Stimulated activated CD4-positive, alpha-beta T cell treated with anti-CD3 and anti-CD28 coated beads, TNF-alpha, amount 100 ng/mL, for 24 hours (primary cell): ENCODE measurements at places on chromosomes 5 and 9.

- DNase-seq = no peak
Measured at GRCh38 chr9:134591082-134591571, 50.5 kb upstream of the COL5A1 start.

DNA sequence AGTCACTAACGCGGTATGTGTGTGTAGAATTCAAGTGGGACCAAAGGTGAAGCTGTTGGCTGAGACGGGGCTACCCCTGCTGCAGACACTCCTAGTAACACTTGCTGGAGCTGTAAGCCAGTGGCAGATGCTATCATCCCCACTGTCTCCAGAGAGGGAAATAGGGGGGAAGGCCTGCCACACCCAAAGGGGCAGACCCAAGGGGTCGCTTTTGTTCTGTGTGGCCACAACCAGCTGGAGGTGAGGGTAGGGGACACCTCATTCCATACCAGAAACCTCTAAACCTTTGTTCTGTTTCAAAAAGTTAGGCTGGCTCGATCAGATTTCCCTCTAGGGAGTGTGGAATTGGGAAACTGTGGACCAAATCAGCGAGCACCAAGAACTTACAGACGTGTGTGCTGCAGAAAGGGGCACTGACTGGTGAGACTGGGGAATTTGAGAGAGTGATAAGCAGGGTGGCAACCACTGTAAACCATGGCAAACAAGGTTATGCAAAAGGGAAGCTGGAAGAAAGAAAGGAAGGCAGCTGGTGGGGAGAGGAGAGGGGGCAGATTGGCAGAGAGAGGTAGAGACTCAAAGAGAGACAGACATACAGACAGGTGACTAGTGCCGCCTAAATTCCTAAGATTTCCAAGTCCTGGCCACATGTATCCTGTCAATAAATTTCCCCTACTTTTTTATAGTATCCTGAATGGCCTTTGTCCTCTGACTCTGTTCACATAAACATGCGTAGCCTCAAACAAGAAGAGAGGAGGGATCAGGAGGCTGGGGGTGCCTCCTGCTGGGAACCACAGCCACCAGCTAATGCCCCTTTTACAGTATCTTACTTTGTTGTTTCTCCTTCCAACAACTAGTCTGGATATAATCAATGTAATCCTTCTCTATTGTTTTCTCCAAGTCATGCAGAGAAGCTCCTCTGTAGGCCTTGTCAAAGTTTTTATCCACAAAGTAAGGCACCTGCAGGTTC lies 15.6 kb upstream of the SPATA24 start:
- DNase-seq = no peak

DNA sequence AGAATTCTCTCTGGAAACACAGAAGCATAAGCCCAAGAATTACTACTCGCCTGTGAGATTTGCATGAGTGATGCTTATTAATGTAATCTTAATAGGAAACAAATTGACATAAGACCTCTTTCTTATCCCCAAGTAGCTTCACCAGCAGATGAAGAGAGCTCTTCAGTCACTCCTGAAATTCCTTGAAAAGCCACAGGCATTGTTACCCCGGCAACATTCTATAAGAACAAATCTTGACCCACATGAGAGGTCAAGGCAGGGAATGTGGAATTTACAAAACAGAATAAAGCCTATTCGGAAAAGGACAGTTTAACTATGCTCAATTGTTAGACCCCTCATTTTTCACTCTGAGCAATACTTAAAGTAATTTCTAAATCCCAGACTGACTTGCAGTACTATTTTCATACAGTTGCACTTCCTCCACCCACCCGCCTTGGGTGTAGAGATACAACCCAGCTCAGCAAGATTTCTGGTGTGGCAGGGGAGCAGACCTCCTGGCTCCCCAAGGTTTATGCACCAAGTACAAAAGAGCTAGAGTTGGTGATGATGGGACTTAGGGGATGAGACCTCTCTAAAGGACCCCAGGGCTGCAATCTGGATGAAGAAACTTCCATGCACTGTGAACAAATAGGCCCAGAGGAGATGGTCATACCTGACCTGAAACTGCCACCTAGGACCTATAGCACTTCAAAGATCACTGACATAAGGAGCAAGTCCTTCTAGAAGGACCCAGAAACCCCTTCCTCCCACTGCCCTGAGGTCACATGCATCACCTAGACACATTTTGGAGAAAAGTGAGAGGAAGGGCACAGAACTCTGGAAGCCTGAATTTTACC lies 242.1 kb downstream of the ZNF608 start:
- no peak for DNase-seq

- DNase-seq = no peak
Measured at GRCh38 chr9:125646621-125647100, 60.3 kb downstream of the MAPKAP1 start.

GRCh38 chr9:35162605-35163315 lies 951 bp downstream of the UNC13B start:
- no peak for DNase-seq

- DNase-seq = no peak
Measured at GRCh38 chr9:14205463-14205862, 108.5 kb downstream of the NFIB start.

- DNase-seq = no peak
Measured at GRCh38 chr9:99234618-99235017, 12.5 kb downstream of the SEC61B start.

GRCh38 chr5:152125661-152126205 lies 201.1 kb upstream of the GLRA1 start:
- no peak for DNase-seq

DNA sequence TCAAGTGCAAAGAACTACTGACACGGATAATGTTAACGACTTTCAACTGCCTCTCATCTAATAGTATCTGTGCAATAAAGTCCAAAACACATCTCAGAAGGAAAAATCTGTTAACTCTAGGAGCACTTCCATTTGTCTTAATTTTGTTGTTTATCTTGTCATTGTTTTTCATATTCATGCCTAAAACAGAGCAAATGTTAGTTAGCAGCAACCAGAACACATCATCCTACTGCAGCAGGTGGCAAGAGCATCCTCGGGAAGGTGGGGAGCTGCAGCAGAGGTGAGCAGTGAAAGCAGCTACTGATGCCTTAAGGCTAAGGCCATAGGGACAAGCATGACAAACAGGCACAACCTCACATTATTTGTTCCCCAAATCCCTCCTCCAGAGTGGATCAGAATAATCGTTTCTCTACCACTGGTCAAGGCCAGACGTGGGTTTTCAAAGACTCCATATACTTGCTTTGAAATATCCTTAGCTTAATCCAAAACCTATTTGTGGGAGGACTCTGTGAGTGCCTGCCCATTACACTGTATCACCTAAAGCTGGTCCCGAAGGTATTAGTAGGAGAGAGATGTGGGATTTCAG lies 1.0 kb downstream of the HMGCS1 start:
- DNase-seq = no peak

DNA sequence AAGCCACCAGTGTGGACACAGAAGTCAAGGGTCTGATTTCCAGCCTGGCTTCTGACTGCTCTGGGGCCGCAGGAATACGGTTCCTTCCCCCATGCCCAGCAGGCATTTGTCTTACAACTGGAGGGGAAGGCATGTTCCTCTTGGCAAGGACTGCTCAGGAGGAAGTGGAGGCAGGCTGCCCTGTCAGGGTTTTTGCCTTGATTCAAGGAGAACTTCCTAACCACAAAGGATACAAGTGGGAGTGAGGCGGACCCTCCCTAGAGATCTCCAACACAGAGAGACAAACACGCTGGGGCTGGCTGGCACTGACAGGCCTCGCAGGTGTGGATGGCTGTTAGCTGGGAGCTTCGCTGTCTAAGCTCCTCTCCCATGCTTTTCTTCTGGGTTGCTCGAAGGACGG lies 19.1 kb downstream of the TGFBI start:
- DNase-seq = no peak

- no peak for DNase-seq
Measured at GRCh38 chr5:3896098-3896497, 300.5 kb downstream of the IRX1 start.

DNA sequence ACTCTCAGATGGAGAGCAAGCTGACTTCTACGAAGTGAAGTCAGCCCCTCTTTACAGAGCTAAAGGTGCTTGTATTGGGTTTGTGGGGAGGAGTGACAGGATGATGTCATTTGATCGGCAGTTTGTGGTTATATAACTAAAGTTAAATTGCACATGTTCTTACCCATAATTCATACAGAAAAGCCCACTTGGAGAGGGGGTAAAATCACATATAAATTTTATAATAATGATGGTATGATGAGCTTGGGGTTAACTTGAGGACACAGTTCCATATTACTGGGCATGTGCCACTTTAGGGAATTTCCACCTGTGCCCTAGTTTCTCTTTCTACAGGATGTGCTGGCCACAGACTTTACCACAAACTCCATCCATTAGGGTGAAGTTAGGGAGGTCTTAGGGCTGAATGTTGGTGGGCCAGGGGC lies 1178.6 kb upstream of the CDH9 start:
- no peak for DNase-seq

DNA sequence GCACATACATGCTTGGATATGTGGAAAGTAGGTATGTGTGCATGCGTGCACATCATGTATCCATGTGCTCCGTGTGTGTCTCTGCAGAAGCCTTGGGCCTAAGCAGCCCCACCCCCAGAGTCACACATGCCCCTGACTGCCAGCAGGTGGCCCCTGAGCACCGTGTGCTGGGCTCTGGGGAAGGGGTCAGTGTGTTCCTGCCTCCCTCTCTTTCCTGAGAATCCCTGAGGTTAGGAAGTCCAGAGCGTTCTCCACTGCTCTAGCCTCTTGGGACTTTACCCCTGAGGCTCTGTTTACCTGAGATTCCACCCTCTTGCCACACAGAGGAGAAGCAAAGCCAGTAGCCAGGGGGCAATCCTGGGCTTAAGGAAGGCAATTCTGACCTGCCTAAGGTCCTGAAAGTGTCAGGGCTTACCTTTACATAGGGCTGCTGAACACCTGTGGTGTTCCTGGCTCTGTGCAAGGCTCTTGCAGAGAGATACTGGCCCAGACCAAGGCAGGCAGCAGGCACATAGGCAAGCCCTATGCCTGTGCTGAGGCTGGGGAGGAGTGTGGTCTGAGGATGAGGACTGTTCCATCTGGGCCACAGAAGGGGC lies 207.3 kb downstream of the TMEM38B start:
- no peak for DNase-seq

DNA sequence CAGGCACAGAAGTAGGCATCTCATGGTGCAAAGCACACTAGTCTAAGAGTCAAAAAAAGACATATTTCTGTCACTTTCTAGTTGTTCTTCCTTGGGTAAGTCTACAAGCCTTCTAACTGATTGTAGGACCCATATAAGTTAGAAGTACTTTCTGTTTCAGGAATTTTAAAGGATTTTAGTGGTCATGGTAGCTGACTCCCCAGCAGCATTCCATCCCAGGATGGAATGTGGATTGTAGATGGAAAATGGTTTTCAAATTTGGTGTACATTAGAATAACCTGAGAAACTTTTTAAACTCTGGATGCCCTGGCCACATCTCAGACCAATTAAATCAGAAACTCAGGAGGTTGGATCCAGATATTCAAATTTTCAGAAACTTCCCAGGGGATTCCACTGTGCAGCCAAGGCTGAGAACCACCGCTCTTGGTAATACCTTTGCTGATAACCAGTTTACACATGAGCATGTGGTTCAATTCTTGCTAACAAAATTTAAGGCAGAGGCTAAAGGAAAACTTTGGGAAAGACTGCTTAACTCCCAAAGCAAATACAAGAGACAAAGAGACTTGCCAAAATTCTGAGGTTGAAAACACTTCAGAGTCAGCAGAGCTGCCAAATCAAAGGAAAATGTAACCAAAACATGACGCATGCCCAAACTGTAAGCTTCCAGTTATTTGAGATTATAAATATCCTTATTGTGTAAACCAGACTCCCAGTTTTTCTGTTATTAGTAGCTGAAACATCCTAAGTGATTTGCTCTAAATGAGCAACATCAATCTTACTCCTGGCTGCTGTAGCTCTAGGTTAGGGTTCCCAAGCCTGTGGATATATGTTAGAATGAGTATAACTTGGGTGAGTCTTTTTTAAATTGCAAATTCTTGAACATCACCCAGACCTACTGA lies 145.4 kb upstream of the MTAP start:
- no peak for DNase-seq

DNA sequence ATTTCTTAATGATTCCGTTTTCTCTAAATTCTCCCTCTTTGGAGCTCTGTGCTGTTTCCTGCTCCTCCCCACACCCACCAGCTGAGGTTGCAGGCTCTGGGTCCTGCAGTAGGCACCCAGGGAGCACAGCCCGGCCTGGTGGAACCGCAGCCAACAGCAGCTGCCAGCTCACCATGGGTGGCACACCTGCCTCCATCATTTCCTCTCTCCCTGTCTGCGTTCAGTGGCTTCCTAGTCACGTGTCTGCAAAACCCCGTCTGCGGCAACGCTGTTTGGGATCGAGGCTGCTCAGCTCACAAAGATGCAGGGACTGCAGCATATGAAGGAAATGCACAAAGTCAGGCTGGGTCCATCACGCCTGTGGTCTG lies 367.8 kb downstream of the IRX2 start:
- DNase-seq = no peak

GRCh38 chr5:162047279-162047678 lies 20.3 kb upstream of the GABRG2 start:
- no peak for DNase-seq

DNA sequence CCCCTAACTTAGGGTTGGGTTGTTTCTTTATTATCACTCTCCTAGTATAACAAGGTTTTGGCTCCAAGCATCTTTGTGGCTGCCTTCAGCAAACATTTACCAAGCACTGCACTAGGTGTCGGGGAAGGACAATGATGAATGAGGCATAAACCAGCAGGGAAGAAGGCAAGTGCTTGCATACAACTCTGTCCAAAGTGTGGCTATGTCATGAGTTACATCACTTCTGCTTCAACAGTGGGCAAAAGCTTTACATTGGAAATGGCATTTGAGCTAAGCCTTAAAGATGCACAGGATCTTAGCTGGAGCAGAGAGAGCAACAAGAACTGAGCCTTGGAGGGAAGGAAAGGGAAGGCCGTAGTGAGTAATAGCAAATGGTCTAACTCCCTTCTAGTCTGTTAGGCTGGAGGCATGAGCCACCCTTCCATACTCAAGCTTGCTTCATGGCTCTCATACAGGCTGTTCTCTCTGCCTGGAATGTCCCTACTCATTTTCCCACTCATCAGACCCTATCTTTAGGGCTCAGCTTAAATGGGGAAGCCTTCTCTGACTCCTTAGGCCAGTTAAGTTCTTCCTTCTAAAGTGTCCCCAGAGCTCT lies 121.8 kb downstream of the SEMA6A start:
- DNase-seq = no peak

DNA sequence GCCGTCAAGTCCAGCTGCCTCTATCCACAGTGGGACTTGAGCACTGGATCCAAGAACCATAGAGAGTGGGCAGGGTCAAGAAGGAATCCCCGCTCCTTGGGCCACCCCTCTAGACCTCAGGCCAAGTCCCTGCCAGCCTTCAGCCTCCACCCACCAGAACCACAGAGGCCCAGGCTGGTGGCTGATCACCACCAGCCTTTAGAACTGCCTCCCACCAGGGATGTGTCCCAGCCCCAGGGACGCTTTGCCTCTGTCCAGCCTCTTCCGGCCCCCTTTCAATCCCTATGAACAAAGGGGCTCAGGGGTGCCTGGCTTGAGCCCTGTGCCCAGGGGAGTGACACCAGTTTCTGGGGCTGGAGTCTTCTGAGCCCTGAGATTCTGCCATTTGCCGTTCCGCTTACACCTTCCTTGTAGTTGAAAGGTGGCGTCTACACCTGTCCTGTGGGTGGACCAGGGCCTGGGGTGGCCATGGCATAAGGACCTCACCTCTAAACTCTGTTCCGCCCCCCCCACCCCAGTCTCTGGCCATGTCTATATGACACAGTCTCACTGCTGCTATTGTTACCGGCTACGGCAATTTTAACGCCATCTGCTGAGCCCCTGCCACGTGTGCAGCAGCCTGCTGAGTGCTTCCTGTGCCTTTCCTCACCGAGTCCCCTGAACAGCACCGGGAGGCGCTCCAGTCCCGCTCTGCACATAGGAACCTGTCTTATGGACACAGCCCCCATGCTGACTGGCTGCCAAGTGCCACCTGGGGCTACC lies 35.7 kb upstream of the ORM1 start:
- no peak for DNase-seq

- no peak for DNase-seq
Measured at GRCh38 chr9:23659346-23660006, 166.6 kb downstream of the ELAVL2 start.
